ENCODE measurements at places on chromosomes 2 and 18.

DNA sequence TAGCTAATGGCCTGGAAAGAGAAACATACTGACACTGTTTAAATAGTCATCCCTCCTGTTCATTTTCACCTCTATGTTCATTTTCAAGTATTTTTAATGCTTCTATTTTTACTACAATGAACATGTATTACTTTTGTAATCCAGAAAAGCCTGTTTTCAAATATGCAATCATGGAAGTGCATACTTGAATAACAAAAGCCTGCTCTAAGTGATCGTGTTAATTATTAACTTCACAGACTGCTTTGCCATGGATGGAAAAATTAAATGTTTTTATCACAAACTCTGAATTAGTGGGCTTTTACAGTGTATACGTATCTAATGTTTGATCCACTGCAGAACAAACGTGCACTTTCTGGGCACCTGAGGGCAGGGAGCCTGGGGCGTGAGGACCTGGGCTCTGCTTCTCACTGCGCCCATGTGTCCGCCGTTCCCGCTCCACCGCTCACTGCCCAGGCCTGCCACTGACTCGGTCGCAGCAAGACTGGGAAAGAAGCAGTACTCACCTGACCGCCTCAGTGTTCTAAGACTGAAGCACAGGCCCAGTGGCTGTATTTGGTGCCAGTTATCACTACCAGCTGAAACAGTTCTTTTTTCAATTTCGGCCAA, 80.6 kb downstream of the UXS1 start:
- DNase-seq, result no peak

DNA sequence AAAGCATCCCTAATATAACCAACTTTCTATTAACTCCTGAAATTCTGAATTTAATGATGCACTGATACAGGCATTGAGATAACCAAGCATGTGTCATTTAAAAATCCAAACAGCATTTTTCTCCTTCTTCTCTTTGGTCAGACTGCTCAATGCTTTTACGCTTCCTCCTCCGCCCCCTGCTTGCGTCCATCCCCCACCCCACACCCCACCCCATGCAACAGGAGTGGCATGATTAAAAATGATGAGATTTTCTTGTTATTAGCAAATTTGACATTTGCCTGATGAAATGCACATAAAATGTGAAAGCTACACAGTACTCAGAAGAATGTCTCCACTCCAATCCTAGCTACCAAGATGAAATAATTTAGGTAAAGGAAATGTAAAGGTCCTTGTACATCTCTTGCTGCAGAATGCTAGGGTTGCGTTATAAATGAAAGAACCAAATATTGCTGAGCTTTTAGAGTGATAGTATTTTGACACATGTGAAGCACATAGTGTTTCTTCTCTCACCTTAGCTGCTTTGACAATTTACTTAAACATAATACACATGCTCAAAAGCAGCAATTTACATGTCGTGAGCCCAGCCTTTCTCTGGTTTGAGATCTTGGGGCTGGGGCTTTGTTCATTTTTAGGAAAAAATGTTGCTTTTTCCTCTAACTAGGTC, 263.8 kb downstream of the MEIS1 start:
- DNase-seq, result no peak

DNA sequence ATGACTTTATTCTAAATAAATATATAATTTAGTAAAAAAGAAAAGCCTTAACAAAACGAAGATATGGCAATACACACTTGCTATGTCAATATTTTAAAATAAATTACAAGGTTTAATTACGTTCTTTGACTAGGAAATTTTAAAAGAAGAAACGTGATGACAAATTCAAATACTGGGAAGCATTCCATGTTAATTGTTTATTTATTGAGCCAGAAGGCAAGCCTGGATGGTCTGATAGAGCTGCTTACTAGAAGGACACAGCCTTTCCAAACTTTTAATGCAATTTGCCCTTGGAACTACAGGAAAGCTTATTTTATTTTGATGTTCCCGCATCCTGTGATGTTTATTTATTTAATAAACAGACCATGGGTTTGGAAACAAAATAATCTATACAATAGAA, 33.4 kb upstream of the DSEL start:
- no peak for DNase-seq

GRCh38 chr2:75561566-75562512, 1.1 kb upstream of the EVA1A start:
- DNase-seq, result no peak

Measured in skeletal muscle cell (primary cell).